HCT116 (cell line): ENCODE measurements at places on chromosomes 7 and 10. TPM values are rescaled to one million over a fixed set of nuclear protein-coding genes. Genes with fewer than 3 reads are reported as not detected.

The UNCX gene
- total RNA-seq, result not detected

The FZD8 gene
- 0.22 TPM for total RNA-seq

The TNS3 gene
- total RNA-seq, result 9.1 TPM

The ENTPD7 gene
- 12.3 TPM for total RNA-seq

The LLCFC1 gene
- not detected for total RNA-seq

The GNGT1 gene
- 0.91 TPM for total RNA-seq

The PRF1 gene
- total RNA-seq, result 6.4 TPM

The PDK4 gene
- total RNA-seq, result 2.1 TPM

The KCNMA1 gene
- total RNA-seq, result 0.49 TPM

The CACNB2 gene
- 0.71 TPM for total RNA-seq

The C7orf33 gene
- total RNA-seq, result not detected

The PRSS2 gene
- total RNA-seq, result 36.8 TPM

The IFIT1B gene
- total RNA-seq, result not detected

The HOXA9 gene
- total RNA-seq, result 91.0 TPM

The KLF14 gene
- total RNA-seq, result 0.93 TPM
